ENCODE measurements at places on chromosomes 2 and 18. TPM values are rescaled to one million over a fixed set of nuclear protein-coding genes. Genes with fewer than 3 reads are reported as not detected.

The CROCC2 gene
- not detected for total RNA-seq

The DSG2 gene
- 42.6 TPM for total RNA-seq

The MTLN gene
- total RNA-seq: 204 TPM

The LRRC30 gene
- not detected for total RNA-seq

- no peaks in the 10 kb centered on the region for H3K27me3 ChIP-seq
- H3K36me3 ChIP-seq: no peaks in the 10 kb centered on the region
- peaks cover 22% of the 10 kb centered on the region for H3K4me1 ChIP-seq
- DNase-seq: no peak
- H3K27ac ChIP-seq: no peak overlapping the region
Measured at GRCh38 chr2:163345795-163346573, 389.8 kb downstream of the FIGN start.

DNA sequence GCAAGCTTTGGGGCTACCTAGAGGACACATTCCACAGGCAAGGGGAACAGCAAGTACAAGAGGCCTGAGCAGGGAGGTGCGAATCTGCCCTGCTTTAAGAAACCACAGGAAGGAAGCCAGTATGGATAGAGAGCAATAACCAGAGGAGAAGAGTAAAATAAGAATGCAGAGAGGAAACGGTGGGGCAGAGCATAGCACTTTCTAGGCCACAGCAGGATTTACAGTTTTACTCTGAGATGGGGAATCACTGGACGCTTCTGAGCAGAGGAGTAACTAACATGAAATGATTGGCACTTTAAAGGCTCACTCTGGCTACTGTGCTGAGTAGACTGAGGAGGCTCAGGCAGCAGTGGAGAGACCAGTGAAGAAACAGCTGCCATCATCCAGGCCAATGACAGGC lies 23.8 kb downstream of the AAK1 start:
- H3K27me3 ChIP-seq: no peaks in the 10 kb centered on the region
- no peak overlapping the region for H3K4me3 ChIP-seq
- H3K4me1 ChIP-seq: peaks cover 97% of the 10 kb centered on the region
- no peaks in the 10 kb centered on the region for H3K36me3 ChIP-seq
- H3K27ac ChIP-seq: peak overlapping the region; percentile 1

- DNase-seq: no peak
- no peak overlapping the region for H3K27ac ChIP-seq
- no peaks in the 10 kb centered on the region for H3K36me3 ChIP-seq
- no peak overlapping the region for H3K4me3 ChIP-seq
- no peaks in the 10 kb centered on the region for H3K4me1 ChIP-seq
Measured at GRCh38 chr2:393711-394696, 106.1 kb upstream of the ALKAL2 start.

DNA sequence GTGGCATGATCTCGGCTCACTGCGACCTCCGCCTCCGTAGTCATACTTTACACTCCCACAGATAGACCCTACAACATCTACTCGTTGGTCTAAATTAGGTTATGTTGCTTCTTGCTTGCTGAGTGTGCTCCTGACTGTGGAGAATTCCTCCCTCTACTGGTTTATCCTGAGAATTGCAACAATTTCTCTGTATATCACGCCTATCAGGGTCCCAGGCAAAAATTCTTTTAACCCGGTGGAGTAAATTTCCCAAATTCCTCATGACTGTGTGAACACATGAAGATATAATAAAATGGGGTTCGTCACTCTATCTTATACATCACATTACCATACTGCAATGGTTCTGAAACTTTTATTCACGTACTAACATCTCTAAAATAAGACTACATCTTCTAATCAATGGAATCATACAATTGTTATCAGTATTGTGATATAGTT lies 156.7 kb downstream of the EVA1A start:
- peaks cover 68% of the 10 kb centered on the region for H3K27me3 ChIP-seq
- no peak overlapping the region for H3K4me3 ChIP-seq
- DNase-seq: no peak
